ENCODE measurements at places on chromosomes 4 and X. TPM values are rescaled to one million over a fixed set of nuclear protein-coding genes. Genes with fewer than 3 reads are reported as not detected.

The DCAF16 gene
- total RNA-seq: 15.4 TPM

DNA sequence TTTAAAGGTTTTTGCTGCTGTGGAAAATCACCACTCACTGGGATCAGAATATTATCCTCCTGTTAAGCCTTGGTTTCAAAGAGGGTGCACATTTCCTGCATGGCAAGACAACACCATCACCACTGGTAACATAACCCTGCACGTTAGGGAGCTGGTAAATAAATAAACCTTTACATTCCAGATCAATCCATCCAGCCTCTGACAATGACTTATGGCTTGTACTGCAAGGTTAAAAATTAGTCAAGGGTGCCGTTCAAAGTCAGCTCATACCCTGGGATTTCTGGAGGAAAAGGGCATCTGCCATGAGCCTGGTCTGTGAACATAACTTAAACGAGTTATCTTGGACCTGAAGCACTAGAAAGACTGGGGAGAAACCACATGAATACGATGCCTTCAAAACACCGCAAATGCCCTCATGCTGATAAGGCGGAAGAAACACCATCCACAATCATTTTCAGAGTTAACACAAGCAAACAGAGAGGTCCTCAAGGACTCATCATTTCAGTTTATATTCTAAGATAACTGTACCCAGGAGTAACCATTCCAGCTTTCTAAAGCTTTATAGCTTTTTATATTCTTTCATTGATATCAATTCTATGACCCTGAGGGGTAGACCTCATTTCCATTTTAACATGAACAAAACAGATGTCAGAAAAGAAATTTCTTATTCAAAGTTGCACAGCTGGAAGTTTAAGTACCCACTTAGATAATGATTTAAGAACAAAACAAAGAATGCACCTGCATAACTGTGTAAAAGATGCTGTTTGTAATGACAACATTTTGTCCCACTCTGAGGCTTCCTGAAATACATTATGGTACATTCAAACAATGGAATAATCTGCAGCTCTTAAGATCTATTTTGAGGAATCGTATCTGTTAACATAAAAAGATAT, 103.1 kb downstream of the NPNT start:
- DNase-seq: no peak

DNA sequence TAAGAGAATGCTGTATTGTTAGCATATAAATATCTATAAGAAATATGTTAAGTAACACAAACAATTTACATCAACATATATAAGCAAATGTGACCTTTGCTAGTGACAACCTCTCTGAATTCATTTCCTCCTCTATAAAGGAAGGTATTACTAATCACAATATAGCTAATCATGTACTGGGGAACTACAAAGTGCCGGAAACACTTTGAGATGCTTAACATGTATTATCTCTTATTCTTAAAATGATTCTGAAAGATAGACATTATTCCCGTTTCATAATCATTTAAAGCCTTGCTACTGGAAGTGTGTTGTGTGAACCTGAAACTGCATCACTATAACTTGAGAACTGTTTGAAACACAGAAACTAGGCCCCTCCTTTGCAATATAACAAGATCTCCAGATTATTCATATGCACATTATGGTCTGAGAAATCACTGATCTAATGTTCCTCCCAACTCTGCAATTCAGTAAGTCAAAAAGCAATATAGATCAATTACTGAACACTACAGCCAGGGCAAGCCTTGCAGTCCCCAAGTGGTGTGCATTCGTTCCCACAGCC, 54.0 kb downstream of the KLHL8 start:
- DNase-seq: no peak

The C1QTNF7 gene
- 1.9 TPM for total RNA-seq

GRCh38 chr4:80215449-80216052, 18.2 kb downstream of the PRDM8 start:
- DNase-seq: no peak

GRCh38 chr4:10416441-10416840, 40.8 kb downstream of the ZNF518B start:
- DNase-seq: no peak

DNA sequence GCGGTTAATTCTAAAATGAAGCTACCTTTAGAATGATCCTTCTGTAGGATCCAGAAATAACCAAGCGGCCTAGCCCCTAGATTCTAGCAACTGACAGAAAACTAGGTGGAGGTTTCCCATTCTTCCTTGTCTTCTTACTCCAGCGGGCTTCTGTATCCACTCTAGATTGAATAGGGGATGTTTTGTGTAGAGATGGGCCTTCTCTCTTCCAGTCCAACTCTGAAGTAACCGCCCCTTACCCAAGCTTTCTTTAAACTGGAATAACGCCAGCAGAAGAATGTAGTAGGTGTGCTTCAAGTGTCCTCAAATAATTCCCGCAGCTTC, 386 bp upstream of the TMEM184C start:
- no peak for DNase-seq

DNA sequence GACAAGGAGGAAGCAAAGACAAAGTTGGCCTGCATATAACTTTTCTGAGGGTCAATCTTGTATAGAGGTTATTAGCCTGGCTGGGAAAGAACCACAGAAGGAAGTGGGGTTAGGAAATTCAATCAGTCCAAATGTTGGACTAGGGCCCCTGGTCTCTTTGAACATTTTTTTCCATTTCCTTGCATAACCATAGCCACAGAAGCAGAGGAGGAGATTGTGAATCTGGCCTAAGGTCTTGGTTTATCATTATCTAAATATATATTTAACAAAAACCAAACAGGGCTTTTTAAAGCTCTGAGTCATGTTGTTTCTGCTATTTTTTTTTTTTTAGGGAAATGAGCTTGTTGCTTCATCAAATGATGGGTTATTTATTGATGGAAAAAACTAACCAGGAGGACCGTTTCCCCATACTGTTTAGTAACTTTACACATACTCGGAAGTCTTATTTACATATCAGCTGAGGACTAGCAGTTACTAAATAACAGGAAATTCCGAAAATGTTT, 97.7 kb upstream of the ACSL4 start:
- no peak for DNase-seq

- DNase-seq: peak; percentile 64
Measured at GRCh38 chr4:26860922-26861433, 337 bp downstream of the STIM2 start.

The TRAM1L1 gene
- 0.91 TPM for total RNA-seq

DNA sequence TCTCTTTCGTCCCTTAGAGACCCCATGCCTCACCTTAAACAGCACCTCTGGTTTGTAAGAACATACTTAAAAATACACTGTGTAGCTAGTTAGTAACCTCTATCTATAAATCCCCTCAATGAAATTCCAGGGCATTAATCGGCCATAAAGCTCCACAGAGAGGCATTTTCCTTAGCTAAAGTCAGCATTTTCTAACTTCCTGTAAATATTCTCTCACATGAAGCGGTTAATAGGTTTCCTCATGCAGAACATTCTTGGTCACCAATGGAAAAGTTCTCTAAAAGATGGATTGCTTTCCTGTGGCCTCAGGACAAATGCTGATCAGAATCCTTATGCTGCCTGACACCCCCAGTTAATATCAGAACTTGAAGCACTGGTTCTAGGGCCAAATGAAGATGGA, 248.6 kb upstream of the BOD1L1 start:
- no peak for DNase-seq

DNA sequence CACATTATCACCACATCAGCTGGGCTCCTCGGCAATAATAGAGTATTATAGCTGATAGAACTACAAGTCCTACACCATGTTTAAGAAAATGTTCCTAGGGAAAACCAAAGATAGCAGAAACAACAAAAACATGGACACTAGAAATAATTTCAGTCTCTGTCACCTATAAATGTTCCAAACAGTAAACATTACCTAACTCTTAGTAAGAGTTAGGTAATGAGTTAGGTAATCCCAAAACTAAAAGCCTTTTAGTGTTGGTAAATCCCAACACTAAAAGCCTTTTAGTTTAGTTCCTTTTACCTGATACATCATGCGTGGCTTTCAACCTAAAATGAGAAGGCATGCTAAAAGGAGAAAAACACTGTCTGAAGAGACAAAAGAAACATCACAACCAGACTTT, 35.5 kb downstream of the MAGED2 start:
- DNase-seq: no peak

DNA sequence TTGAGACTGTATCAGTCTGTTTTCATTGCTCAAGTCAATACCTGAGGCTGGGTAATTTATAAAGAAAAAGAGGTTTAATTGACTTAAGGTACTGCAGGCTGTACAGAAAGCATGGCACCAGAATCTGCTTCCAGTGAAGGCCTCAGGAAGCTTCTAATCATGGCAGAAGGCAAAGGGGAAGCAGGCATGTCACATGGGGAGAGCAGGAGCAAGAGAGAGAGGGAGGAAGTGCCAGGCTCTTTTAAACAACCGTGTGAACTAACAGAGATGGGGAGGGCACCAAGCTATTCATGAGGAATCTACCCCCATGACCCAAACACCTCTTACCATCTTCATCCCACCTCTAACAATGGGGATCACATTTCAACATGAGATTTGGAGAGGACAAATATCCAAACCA, 7.2 kb upstream of the TMEM131L start:
- DNase-seq: no peak

- no peak for DNase-seq
Measured at GRCh38 chrX:40938423-40938822, 146.8 kb upstream of the USP9X start.

- no peak for DNase-seq
Measured at GRCh38 chrX:700936-701335, 70.3 kb downstream of the SHOX start.

The GPC3 gene
- total RNA-seq: 8.3 TPM

DNA sequence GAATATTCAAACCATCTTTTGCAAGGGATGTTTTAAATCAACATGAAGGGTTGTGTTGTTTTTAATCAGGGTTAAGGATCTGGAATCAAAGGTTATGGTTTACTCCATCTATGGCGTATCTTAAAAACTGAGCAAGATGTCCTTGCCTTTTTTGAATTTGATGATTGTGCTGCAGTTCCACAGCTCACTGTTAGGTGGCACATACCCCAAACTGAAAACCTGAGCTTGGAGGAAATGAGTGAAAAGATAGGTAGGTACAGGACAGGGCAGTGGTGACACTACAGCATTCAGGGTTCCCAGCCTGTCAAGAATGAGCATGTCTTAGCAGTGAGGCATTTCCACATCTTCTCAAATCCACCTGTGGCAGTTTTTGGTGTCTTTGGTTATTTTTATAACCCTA, 13.1 kb upstream of the EOLA1 start:
- DNase-seq: no peak

The EVC2 gene
- 2.8 TPM for total RNA-seq

GRCh38 chr4:61276029-61276428, 75.9 kb downstream of the ADGRL3 start:
- DNase-seq: no peak

- no peak for DNase-seq
Measured at GRCh38 chr4:19657856-19658255, 593.8 kb upstream of the SLIT2 start.

The DDIT4L gene
- 8.5 TPM for total RNA-seq

GRCh38 chrX:133249266-133250058, 31.3 kb upstream of the TFDP3 start:
- no peak for DNase-seq

DNA sequence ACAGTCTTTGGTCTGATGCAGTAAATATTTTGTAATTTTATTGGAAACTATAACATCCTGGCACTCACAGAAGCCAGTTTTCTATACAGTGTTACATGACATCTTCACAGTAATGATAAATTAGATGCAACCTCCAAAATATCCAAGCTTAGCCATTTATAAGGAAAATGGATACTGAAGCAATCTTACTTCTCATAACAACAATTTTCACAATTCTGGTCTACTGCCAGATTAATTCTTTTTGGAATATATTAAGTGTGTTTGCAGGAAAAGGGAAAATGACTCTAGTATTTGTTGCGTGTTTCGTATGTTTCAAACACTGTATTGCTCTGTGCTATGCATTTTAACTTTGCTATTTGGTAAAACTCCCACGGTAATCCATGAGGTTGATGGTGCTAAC, 1870.9 kb downstream of the ARAP2 start:
- DNase-seq: no peak

- no peak for DNase-seq
Measured at GRCh38 chrX:129877401-129877800, 28.6 kb upstream of the UTP14A start.

DNA sequence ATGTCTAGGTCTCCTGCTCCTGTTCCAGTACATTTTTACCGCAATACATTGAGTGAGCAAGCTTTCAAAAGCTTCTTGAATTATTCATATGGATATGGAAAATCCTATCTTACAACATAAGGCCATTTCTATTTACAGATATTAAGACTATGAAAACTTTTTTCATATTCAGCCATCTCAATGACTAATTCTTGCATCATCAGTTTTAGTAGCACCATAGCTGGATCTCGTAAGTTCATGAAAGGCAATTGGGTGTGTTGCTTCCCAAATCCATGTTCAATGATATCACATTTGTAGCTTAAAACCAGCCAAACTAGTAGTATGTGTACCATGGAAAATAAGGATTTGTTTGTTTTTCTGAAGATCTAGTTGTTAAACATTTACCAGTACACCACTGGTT, 118.3 kb upstream of the GABRA2 start:
- no peak for DNase-seq

DNA sequence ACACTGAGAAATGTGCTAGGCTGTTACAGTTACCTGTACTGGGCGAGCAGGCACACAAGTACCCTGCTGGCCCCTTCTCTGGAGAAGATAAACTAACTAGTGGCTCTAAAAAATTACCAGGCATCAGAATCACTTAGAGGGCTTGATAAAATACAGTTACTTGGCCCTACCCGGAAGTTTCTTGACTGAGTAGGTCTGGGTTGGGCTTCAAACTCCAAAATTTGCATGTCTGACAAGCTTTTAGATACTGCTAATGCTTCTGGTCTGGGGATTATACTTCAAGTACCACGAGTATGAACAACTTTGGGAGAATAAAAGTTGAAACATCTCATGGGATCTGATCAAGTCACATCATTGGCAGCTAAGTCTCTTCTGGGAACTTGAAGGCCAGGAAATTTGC, 30.8 kb downstream of the CEP135 start:
- DNase-seq: no peak

GRCh38 chr4:36349938-36350549, 68.6 kb downstream of the DTHD1 start:
- DNase-seq: no peak

- DNase-seq: no peak
Measured at GRCh38 chr4:86452422-86452891, 92.6 kb upstream of the MAPK10 start.

- DNase-seq: no peak
Measured at GRCh38 chrX:76893930-76894329, 466.4 kb downstream of the MAGEE1 start.

GRCh38 chrX:43595931-43596330, 60.2 kb upstream of the MAOA start:
- no peak for DNase-seq

GRCh38 chrX:108123591-108124366, 32.2 kb downstream of the ATG4A start:
- no peak for DNase-seq

GRCh38 chr4:96887857-96888256, 1048.0 kb downstream of the PDHA2 start:
- no peak for DNase-seq

The HPRT1 gene
- total RNA-seq: 30.7 TPM

The KIAA1210 gene
- not detected for total RNA-seq
